ENCODE measurements at places on chromosomes 7 and 10. TPM values are rescaled to one million over a fixed set of nuclear protein-coding genes. Genes with fewer than 3 reads are reported as not detected.

VIM gene
- total RNA-seq: 4,018 TPM

FAM25A gene
- total RNA-seq: not detected

GRCh38 chr7:22469371-22470143 is 30.4 kb downstream of the STEAP1B start:
- H3K4me3 ChIP-seq: no peak overlapping the region
- no peaks in the 10 kb centered on the region for H3K36me3 ChIP-seq
- DNase-seq: no peak
- no peaks in the 10 kb centered on the region for H3K27me3 ChIP-seq

DNA sequence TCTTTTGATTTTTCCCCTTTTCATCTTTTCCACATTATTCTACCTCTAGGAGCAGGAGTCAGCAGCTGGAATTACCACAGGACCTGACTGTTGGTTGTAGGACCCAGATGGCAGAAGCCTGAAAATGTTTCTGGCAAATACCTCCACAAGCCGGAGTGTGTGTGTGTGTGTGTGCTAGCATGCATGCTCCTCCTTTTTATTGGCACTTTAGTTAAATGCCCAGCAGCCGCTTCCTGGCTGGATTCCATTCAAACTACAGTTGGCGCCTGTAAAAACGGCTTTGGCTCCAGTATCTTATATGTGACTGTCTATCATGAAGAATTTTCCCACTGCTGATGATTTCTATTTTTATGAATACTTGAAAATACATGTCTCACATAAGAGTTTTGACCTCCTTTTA is 319.7 kb upstream of the SP4 start:
- no peaks in the 10 kb centered on the region for H3K27me3 ChIP-seq
- H3K4me3 ChIP-seq: no peak overlapping the region
- DNase-seq: no peak
- H3K4me1 ChIP-seq: no peaks in the 10 kb centered on the region

DNA sequence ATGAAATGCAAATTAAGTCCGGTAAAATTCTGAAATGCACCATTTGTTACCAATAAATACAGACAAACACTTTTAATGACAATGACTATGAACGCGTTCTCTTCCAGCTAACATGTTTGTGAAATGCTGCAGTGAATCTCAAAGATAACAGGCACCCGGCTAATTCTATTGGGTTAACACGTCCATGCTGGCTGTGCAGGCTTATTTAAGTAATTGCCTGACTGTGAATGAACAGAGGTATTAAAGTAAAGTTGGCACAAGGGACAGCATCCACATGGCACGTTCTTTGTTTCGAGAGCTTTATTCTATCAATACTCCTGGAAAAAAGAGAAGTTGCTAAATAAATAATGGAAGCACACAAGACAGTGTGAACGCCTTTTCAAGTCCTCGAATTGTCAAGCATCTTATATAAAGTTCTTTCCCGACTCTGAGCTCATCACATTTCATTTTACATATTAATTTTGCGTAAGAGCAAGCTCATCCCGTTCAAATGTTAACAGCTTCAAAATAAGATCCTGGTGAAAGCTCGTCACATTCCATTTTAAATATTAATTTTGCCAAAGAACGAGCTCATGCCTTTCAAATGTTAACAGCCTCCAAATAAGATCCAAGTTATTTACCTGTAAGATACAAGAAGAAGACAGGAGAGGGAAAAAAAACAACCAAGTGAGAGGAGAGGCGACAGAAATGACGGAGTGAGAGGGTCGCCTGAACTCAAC is 111.3 kb upstream of the RHEB start:
- DNase-seq: no peak
- no peaks in the 10 kb centered on the region for H3K4me1 ChIP-seq
- H3K27me3 ChIP-seq: no peaks in the 10 kb centered on the region
- peak overlapping the region; percentile 78 for H3K27ac ChIP-seq
- H3K4me3 ChIP-seq: peak overlapping the region; percentile 76
- no peaks in the 10 kb centered on the region for H3K36me3 ChIP-seq

DNA sequence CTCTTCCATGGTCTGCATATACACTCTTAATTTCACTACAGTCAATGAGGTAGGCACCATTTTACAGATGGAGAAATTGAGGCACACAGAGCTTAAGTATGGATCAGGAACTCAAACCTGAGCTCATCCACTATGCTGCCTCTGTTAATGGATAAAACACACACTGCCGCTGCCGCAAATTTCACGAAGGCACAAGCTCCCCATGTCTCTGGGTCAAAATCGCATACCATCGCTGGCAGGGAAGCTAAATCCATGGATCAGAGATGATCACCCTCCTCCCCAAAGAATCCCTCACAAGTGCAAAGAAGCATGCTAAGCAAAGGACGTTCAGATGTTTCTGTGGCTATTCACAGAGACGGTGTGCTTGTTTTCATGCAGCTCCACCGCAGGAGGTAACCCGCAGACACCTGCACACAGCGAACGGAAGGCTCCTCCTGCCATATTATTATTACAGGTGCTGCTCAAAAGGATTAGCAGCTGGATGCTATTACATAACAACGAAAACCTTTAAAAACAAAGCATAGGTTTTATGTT is 109.3 kb downstream of the UBE2H start:
- DNase-seq: no peak
- H3K36me3 ChIP-seq: no peaks in the 10 kb centered on the region
- H3K27ac ChIP-seq: no peak overlapping the region
- no peak overlapping the region for H3K4me3 ChIP-seq
- H3K4me1 ChIP-seq: peaks cover 12% of the 10 kb centered on the region

- no peak for DNase-seq
- H3K27ac ChIP-seq: peak overlapping the region; percentile 27
- peak overlapping the region; percentile 45 for H3K4me3 ChIP-seq
- H3K36me3 ChIP-seq: no peaks in the 10 kb centered on the region
- H3K27me3 ChIP-seq: no peaks in the 10 kb centered on the region
These were observed 1.9 kb upstream of the ARID5B start for GRCh38 chr10:61899663-61899996.

DNA sequence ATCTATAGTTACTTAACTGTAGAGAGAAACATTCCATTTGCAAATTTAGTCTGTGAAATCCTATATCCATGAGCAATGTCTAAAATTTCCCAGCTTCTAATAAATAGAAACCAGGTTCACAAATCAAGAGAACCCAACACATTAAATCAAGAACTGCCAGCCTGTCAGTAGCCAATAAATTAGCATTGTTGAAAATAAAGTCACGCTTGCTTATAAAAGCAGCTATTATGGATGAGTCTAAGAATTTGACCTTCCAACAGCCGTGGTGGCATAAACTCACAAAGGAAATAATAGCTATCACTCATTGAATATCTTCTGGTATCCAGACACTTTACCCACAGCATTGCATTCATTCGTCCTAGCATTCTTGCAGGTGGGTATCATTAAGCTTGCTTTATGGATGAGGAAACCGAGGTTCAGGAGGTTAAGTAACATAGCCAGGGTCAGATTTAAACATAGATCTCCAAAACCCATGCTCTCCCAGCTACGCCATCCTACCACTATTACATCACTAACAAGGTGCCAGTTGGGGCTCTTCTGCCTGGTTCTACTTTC is 260.1 kb upstream of the YAE1 start:
- DNase-seq: no peak
- H3K4me1 ChIP-seq: no peaks in the 10 kb centered on the region
- no peak overlapping the region for H3K27ac ChIP-seq
- H3K4me3 ChIP-seq: no peak overlapping the region

DNA sequence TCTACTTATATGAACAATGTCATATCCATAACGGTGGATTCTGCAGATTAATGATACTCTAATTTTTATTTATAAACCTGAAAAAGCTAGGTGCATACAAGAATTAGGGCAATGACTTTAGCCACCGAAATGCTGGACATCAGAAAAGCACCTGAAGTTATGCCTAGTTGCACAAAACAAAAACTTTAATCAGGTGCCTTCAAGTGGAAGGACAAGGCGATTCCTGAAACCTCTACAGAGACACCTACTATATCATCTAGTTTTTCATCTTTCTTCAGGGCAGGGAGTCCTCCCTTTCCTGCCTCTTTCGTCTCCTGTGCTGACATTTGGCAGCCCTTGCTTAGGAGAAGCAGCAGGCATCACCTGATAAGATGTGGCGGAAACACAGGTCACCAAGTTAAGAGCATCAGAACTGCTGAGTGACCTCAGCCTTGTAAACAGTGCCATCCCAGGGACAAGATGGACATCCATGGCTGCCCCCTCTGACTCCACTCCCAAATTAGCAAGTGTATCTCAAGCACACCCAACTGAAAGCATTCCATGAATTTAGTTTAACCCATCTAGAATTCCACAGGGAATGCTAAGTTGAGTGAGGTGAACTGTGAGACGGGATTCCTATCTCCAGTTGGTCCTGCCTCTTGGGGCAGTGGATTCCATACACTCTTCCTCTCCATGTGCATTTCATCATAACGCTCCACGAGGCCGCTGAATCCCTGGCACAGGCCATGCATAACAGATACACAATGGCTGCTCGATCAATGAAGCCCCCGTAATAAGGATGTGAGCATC is 5.8 kb downstream of the ITPRIP start:
- H3K36me3 ChIP-seq: no peaks in the 10 kb centered on the region
- H3K4me1 ChIP-seq: peaks cover 45% of the 10 kb centered on the region
- H3K27me3 ChIP-seq: no peaks in the 10 kb centered on the region
- DNase-seq: peak; percentile 17
- no peak overlapping the region for H3K4me3 ChIP-seq

- no peak for DNase-seq
- H3K27me3 ChIP-seq: no peaks in the 10 kb centered on the region
- H3K4me3 ChIP-seq: no peak overlapping the region
- no peak overlapping the region for H3K27ac ChIP-seq
These were observed 207.3 kb upstream of the BMPER start for GRCh38 chr7:33698041-33698440.

Data from ovary (tissue), 10 donors.